ENCODE measurements at places on chromosomes 7 and 10.

DNA sequence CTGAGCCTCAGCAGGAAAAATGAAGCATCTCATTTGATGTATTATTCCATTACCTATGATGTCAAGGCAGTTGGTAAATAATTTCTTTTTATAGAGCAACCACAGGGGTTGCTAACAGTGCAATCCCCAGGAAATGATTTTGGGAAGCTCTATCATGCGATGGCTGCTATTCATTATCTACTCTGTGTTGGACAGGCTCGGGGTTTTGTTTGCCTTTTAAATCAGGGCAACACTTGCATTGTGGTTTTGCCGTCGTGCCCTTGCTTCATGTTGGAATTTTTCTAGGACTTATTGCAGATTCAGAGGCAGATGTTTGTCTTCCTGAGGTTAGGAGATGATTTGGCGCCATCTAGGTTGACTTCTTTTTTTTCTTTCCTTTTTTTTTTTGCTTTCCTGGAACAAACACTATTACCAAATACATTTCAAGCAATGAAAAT is 128.4 kb downstream of the BICC1 start:
- peak; percentile 64 for DNase-seq

- DNase-seq: no peak
These were observed 644.1 kb downstream of the TNS3 start for GRCh38 chr7:46937826-46938225.

DNA sequence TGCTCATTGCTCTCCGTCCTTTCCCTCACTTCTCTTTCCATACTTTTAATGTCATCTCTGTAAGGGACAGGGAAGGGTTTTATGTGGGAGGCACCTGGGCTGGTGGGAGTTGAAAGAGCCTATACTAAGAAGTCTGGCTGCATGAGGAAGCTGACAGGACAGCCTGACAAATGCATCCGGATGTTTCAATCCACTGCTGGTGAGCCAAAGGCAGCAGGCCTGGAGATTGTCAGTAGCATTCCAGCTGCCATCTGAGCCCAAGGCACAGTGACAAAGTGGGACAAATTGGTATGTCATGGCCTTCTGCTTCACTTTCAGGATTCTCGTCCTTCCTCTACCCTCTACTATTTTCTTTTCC is 218.4 kb downstream of the STK31 start:
- no peak for DNase-seq

GRCh38 chr10:88136712-88137111 is 273.3 kb downstream of the PTEN start:
- DNase-seq: no peak

DNA sequence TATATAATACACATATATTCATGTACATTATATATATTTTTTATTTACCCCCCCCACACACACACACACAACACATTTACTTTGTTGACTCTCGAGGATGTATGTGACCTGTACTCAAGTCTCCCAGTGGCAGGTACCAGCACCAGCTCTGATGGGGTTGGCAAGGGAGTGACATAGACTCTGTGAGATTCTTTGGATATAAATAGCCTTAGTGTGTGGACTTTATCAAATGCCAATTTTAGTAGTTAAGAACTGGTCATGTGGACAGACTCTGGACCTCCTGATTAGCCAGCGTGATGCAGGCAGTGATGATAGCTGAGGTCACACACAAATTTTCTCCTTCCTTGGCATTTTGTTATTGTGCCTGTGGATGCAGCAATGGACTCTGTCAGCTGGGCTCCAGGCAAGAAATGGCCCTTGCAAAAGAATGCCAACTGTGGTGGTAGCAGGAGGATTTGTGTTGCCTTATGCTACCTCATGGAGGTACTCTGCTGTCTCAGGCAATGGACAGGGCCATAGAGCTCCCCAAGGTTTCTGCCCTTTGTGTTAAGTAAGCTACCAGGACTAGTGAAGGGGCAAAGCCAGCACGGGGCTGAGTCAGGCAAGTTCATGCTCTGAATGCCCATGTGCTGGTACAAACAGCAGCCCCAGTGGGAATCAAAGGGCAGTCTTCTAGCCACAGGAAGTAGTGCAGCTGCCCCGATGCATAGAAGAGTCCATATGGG is 224.6 kb upstream of the ZWINT start:
- DNase-seq: no peak

DNA sequence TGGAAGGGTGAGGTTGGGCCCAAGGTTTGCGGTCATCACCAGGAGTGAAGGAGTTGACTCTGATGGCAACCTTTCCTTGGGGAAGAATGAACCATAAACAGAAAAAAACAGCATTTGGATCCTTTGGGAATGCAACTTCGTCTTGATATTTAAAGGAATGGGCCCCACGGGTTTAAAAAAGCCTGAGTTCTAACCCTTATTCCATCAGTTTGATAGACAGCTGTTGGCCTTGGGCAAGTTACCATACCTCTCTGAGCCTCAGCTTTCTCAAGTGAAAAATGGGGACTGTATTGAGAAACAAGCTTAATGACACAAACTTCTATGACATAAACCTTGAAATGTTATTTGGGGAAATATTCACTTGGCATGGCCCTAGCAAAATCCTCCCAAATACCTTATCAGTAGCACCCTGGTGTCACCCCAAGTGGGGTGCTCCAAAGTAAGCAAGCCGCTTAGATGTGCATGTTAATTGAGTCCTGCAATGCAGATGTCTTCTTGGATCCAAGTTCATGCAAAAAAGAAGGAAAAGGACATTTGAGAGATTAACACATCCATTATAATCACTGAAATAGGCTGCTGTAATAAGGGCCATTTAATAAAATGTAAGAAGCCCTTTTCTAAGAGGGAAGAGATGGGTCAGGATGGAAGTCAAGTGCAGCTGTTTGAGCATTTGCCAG is 13.8 kb downstream of the MXI1 start:
- DNase-seq: no peak

GRCh38 chr7:55073976-55074528 is 55.2 kb downstream of the EGFR start:
- DNase-seq: no peak

DNA sequence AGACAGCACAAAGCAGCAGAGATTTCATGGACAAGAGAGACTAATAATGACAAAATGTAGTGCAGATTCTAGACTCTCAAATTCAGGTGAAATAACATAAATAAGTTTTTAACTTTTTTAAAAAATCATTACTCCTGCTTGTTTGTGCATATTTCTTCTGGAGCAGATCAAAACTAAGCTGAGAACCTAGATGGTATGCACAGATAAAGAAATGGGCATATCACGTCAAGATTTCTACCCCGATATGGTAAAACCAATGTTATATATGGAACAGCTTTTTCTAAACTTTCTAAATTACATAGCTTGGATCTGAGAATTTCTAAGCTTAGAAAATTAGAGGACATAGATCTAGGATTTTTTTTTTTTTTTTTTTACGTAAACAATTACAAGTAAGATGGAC is 18.2 kb downstream of the TWIST1 start:
- no peak for DNase-seq

DNA sequence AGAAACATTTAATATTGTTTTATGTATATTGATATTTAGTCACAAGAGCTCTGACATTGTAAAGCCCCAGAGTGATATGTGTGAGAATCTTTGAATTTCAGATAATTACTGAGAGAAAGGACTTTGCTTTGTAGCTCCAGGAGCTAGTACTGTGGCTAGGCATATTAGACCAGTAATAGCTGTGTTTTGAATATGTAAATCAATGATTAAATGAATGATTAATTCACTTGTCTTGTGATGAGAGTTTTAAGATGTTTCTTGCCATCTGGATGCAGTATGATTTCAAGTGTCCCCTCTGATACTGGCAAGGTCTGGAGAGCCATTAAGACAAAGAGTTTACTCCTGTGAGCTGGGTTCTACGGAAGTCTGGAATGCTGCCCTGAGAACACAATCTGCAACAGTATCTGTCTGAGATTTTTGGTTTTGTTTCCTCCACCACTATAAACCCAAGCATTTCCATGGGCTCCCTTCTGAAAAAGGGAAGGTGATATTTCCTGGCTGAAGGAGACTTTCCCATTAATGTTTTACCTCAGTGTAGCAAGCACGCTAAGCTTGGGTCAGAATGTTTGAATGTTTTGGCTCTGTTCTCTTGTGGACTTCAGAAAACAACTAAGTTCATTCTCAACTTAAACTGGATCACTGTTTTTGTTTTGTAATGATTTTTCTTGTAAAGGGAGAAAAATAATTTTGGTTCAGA is 61.3 kb upstream of the BICC1 start:
- no peak for DNase-seq

GRCh38 chr7:37434529-37434928 is 14.1 kb downstream of the ELMO1 start:
- DNase-seq: no peak

- DNase-seq: peak; percentile 9
These were observed 28.3 kb upstream of the CCDC6 start for GRCh38 chr10:59934701-59935100.

DNA sequence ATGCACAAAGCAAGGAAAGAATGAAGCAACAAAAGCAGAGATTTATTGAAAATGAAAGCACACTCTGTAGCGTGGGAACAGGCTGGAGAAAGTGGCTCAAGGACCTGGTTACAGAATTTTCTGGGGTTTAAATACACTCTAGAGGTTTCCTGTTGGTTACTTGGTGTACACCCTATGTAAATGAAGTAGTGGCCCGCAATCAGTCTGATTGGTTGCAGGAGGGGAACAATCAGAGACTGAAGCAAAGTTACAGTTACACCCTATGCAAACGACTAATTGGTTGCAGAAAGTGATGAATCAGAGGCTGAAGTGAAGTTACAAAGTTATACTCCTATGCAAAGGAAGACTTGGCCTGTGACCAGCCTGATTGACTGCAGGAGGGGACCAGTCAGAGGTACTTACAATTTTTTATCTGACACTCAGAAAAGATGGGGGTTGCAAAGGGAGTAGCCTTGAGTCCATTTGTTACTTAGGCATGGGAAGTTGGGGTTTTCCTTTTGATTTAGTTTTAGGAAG is 3.6 kb upstream of the MTPN start:
- DNase-seq: peak; percentile 88

DNA sequence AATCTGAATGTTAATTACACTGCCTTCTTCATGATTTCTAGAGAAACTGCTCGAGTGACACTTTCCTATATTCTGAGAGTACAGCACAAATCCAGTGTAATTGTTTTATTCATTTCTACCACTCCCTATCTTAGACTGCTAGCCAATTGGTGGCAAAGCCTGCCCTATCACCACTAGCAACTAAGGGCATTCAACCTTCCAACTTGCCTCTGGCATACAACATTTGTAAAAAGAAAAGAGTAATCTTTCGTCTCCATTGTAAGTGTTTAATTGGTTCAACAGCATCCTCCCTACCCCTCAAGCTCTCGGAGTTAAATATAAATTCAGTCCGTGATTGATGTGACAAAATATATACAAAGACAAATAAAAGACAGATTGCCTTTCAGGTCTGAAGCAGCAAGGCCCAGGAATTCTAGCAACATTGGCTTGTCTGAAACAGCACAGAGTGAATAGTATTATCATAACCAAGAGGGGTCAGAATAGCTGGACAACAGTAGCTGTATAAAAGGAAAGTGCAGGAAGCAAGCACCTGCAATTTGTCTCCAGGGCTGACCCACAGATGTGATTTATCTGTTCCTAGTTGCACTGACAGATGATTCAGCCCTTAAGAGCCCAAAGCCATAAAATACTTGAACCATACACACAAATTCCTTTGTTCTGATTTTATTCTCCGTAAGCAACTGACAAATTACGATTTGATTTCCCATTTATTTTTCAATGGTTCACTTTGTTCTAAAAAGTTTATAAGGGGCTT is 47.6 kb upstream of the ANKRD1 start:
- no peak for DNase-seq

DNA sequence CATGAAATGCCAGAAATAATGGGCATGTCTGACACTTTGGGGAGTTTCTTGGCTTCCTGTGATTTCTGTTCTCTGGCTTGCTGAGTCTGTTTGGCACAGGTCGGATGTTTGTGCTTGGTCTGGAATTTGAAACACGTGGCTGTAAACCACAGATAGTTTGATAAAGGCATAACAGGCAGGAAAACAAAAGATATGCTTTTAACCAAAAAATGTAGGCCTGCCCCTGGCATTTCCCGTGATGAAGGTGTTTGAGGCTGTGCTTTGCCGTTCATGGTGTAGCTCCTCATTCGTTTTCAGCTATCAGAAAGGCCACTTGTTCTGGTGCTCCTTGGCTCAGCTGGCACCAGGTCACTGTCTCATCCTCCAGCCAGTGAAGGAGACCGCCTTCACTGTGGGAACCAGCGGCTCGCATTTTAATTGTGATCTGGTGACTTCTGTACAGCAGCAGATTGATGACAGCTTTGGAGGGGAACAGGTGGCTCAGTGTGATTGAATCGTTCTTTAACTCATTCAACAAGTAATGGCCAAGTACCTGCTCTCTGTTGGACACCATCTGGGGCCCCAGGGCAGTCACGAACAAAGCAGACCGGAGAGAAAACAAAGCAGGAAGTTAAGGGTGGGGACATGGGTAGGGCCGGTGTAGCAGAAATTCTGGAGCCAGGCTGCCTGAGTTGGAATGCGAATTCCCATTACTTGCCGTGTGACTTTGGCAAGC is 111.5 kb downstream of the CCNY start:
- no peak for DNase-seq

GRCh38 chr10:3438606-3439005 is 266.0 kb upstream of the PITRM1 start:
- DNase-seq: peak; percentile 38

DNA sequence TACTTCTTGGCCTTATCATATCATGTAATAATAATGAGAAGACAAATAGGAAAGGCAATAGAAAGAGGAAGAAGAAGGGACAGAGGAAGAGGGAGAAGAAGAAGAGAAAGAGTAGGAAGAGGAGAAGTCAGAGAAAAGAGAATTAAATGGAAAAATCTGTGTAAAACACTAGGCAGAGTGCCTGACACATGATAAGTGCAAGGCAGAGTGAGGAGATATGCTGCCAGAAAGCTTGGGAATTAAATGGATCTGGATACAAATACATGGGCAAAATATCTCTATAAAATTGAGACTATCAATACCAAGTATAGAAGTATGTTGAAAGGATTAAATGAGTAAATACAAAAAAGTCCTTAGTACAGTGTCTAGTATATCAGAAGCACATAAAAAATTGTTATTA is 124.8 kb downstream of the CACNA2D1 start:
- no peak for DNase-seq

DNA sequence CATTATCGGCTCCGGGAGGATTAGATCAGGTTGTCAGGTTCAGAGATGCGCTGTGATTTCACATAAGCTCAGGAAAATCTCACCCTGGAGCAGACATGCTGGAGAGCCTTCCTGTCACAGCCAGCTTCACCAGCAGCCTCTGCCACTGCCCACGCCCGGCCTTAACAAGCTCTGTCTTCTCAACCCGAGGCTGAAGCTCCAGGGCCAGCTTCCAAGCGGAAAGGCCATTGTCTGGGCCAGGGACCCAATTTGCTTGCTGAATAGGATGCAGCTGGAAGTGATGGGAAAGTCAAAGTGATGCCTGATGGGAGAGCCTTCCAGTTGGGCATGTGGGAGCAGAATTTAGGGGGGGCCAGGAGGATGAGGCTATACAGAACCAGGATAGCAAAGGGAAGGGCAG is 36.3 kb downstream of the C10orf105 start:
- DNase-seq: no peak

DNA sequence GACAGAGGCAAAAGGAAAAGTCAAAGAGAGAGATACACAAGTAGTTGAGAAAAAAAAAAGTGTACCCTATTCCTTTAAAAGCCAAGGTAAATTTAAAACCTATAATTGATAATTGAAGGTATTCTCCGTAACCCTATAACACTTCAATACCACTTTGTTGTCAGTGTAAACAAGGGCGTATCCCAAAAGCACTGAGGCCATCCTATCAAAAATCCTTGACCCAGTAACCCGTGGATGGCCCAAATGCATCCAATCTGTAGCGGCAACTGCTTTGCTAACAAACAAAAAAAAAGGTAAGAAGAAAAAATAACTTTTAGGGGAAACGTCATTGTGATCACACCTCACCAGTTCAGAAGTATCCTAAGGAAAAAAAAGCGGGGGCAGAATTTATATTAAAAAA is 5.1 kb upstream of the NAPEPLD start:
- DNase-seq: no peak

- DNase-seq: no peak
These were observed 40.2 kb upstream of the TUBB8 start for GRCh38 chr10:89248-89647.

Data from inflammatory macrophage treated with lipopolysaccharide for 1 hour (primary cell).